ENCODE measurements at places on chromosomes 7 and 10.

- no peak for DNase-seq
Measured at GRCh38 chr7:22675917-22676343, 51.1 kb upstream of the IL6 start.

GRCh38 chr7:41219276-41219675, 483.6 kb downstream of the INHBA start:
- DNase-seq = no peak

DNA sequence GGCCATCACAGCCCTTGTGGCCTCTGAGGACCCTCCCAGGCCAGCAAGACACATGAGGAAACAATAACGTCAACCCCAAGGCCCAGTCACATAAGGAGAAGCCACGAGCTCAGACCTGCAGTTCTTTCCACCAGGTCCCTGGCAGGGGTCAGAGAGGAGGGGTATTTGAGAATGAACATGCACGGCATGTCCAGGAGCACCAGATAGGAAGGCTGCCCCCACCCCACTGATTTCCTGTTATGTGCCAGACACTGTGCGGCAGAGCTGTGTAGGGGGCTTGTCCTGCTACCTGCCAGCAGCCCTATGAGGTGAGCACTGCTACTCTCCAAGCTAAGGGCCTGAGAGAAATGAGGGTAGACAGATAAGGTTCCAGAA, 40.7 kb upstream of the ZMIZ1 start:
- peak; percentile 70 for DNase-seq

DNA sequence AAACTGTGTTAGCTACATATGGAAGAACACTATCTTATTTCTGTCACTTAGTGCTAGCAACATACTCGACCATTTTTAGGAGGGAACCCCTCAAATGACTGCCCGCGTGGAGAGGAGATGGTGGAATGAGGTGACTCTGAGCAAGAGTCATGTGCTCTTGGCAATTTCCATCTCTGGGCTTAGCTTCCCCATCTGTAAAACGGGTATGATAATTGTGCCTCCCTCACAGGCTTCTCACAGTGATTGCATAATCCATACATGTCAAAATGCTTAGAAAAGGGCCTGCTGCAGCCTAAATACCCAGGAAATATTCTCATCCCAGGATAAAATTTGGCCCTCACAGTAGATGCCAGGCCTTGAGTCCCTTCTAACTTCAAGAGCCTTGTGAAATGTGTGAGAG, 86.6 kb downstream of the WDFY4 start:
- DNase-seq = no peak

GRCh38 chr7:132433301-132433700, 143.0 kb downstream of the PLXNA4 start:
- DNase-seq = no peak

DNA sequence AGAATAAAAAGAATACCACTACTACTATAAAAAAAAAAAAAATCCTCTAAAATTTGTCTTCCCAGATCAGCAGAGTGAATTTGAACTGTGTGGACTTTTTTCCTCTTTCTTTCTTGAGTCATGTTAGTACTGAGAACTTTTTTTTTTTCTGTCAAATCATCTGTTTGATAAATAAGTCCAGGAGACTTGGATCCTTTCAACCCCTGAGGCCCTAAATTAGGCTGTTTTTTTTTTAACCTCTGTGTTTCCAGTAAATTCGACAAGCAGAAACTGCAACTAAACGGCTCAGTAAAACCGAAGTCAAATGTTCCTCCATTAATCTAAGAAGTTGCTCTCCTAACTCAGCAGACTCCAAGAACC, 2.7 kb downstream of the MAP3K8 start:
- DNase-seq = no peak

GRCh38 chr7:51134013-51134441, 182.6 kb downstream of the COBL start:
- DNase-seq = no peak

DNA sequence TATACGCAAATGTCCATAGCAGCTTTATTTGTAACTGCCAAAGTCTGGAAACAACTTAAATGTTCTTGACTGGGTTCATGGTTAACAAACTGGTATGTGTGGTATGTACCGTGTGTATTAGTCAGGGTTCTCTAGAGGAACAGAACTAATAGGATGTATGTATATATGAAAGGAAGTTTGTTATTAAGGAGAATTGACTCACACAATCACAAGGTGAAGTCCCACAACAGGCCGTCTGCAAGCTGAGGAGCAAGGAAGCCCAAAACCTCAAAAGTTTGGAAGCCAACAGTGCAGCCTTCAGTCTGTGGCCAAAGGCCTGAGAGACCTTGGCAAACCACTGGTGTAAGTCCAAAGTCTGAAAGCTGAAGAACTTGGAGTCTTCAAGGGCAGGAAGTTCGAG, 66.8 kb downstream of the TMEM168 start:
- DNase-seq = no peak

DNA sequence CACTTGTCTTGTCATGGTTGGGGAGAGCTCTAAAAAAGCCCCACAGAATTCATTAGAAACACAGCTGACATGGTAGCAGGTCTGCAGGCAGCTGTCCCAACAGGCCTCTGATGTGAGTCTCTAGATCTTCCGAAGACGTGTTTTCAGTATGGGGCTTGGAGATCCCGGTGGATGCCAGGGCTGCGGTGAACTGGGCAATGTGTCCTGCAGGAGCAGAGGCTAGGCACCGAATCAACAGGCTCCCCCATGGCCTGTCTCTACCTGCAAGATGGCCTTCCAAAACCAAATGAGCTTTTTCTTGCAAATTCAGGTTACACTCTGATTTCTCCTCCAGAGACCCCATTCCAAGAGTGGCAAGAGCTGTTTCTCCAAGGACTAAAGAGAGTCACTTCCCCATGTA, 2.9 kb downstream of the CPXM2 start:
- DNase-seq = no peak

- no peak for DNase-seq
Measured at GRCh38 chr7:101167645-101168411, 2.5 kb upstream of the VGF start.

GRCh38 chr10:44759122-44759521, 152.0 kb upstream of the TMEM72 start:
- no peak for DNase-seq

DNA sequence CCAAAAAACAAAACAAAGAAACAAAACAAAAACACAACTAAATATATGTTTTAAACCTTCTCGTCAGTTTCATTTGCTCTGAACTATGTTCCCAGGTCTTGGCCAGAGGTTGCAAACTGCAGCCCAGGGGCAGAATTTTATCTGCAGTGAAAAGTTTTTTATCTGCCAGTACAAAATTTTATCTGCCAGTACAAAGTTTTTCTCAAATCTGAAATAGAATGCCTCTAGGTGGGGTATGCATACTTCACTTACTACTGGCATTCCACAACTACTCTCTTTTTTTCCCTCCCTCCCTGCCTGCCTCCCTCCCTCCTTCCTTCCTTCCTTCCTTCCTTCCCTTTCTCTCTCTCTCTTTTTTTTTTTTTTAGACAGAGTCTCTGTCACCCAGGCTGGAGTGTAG, 9.4 kb upstream of the CLDN3 start:
- no peak for DNase-seq

GRCh38 chr10:114472877-114473253, 68.6 kb upstream of the AFAP1L2 start:
- no peak for DNase-seq

DNA sequence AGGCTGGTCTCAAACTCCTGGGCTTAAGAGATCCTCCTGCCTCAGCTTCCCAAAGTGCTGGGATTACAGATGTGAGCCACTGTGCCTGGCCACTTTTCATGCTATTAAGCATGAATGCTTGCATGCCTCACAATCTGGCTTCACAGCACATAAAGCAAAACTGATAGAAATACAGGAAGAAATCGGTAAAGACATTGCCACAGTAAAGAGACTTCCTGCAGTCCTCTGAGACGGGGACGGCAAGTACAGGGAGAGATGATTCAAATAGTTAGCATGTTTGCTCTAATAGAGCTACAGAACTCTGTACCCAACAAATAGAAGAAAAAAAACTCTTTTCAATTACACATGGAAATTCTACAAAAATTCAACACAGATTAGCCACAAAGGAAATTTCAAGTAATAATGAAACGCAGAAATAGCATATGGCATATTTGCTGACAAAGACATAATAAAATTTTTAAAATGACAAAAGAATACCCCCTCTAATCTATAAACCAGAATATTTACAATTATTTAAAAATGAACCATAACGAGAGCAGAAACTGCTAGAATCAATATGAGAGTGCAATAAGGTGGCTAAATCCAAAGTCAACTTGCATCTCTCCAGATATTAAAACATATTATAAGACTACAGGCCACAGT, 32.3 kb downstream of the CARD11 start:
- no peak for DNase-seq

- no peak for DNase-seq
Measured at GRCh38 chr10:22317076-22317370, 835 bp downstream of the COMMD3 start.

DNA sequence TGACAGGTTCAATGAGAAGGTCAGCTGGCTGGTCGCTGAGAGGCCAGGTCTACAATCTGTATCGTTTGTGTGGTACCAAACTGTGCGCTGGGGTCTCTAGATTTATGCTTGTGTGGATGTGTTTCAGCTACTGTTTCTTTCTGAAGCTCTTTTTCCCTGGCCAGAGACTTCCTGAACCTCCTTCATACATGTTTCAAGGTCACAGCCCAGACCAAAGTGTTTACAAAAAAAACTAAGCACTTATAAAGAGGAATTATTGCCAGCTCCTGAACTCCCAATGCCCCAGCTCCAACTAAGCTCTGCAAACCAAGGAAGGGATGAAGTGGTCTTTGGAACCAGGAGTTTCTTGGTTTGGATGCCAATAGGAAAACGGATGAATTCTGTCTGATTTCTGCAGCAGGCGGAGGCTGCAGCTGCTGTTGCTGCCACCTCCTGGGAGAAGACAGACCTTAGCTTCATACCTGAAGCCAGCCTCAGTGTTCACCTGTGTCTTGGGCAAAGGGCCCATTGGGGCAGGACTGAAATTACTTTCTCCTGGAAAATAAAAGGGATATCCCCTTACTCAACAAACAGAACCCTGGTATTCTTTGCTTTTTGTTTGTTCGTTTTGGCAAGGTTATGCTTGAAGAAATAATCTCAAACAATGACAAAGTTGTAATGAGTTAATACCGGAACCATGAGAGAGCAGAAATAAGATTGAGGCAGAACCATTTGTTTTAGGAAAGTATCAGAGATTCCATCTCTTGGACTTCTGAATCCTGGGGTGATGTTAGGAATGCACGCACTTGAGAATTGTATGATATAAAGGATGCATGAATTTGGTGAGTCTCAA, 24.6 kb upstream of the MKLN1 start:
- peak; percentile 12 for DNase-seq

GRCh38 chr7:82501346-82501745, 57.8 kb upstream of the CACNA2D1 start:
- DNase-seq = no peak

All from SK-N-DZ (cell line).